Calu3 (cell line): ENCODE measurements at places on chromosomes 1 and 21. TPM values are rescaled to one million over a fixed set of nuclear protein-coding genes. Genes with fewer than 3 reads are reported as not detected.

The TTC22 gene
- total RNA-seq = 17.2 and 17.4 TPM in 2 replicates

The VPS72 gene
- 91.4 and 111 TPM in 2 replicates for total RNA-seq

The GBP7 gene
- total RNA-seq = 0.19 and 0.24 TPM in 2 replicates

The LRRC53 gene
- not detected in 2 replicates for total RNA-seq

The LIN28A gene
- total RNA-seq = not detected in 2 replicates

The DNM3 gene
- 1.2 and 1.3 TPM in 2 replicates for total RNA-seq

The RBP7 gene
- total RNA-seq = 0.83 TPM in 1 of 2 replicates, not detected in the other

The IFI44L gene
- 82.0 and 230 TPM in 2 replicates for total RNA-seq

The OR6N1 gene
- not detected in 2 replicates for total RNA-seq

The SNRNP40 gene
- total RNA-seq = 78.1 and 81.0 TPM in 2 replicates

The F3 gene
- 344 and 387 TPM in 2 replicates for total RNA-seq

The CD48 gene
- not detected in 2 replicates for total RNA-seq

The ACTL8 gene
- total RNA-seq = 0.22 TPM in 1 of 2 replicates, not detected in the other

The TRAF3IP3 gene
- not detected in 2 replicates for total RNA-seq

The CD1D gene
- total RNA-seq = 0.76 and 0.86 TPM in 2 replicates

The NT5C1A gene
- not detected in 2 replicates for total RNA-seq

The KRTAP21-2 gene
- not detected in 2 replicates for total RNA-seq

The RYR2 gene
- total RNA-seq = 0.32 and 0.90 TPM in 2 replicates

The LIN9 gene
- total RNA-seq = 13.6 and 14.3 TPM in 2 replicates

The KRTAP7-1 gene
- total RNA-seq = not detected in 2 replicates

The FBLIM1 gene
- total RNA-seq = 25.6 and 26.8 TPM in 2 replicates

The ASCL5 gene
- total RNA-seq = 0.27 TPM in 1 of 2 replicates, not detected in the other

The HSD3B1 gene
- not detected in 2 replicates for total RNA-seq

The OR14C36 gene
- not detected in 2 replicates for total RNA-seq

The VHLL gene
- total RNA-seq = 0.81 and 1.5 TPM in 2 replicates

The RIMS3 gene
- total RNA-seq = 0.81 and 1.3 TPM in 2 replicates

The MAP1LC3C gene
- not detected in 2 replicates for total RNA-seq

The TCP10L gene
- 0.51 TPM in 1 of 2 replicates, not detected in the other for total RNA-seq

The MYCL gene
- total RNA-seq = 0.59 and 0.78 TPM in 2 replicates

The PYGO2 gene
- total RNA-seq = 43.6 and 45.6 TPM in 2 replicates

The OR10J1 gene
- total RNA-seq = not detected in 2 replicates

The GJB4 gene
- total RNA-seq = 2.5 and 2.6 TPM in 2 replicates

The SETSIP gene
- not detected in 2 replicates for total RNA-seq

The SPSB1 gene
- 4.9 and 5.8 TPM in 2 replicates for total RNA-seq

The SYT14 gene
- 1.7 and 2.1 TPM in 2 replicates for total RNA-seq

The GMEB1 gene
- total RNA-seq = 10.3 and 12.7 TPM in 2 replicates

The SUSD4 gene
- 7.2 and 9.7 TPM in 2 replicates for total RNA-seq

The CCDC190 gene
- not detected in 2 replicates for total RNA-seq

The ZNF691 gene
- total RNA-seq = 11.8 and 12.0 TPM in 2 replicates

The PGBD2 gene
- 7.3 and 7.8 TPM in 2 replicates for total RNA-seq

The ERO1B gene
- total RNA-seq = 4.4 and 6.4 TPM in 2 replicates

The PIK3R3 gene
- 17.4 and 21.4 TPM in 2 replicates for total RNA-seq

The C8B gene
- total RNA-seq = not detected in 2 replicates
